ENCODE measurements at places on chromosomes 12 and 14.

DNA sequence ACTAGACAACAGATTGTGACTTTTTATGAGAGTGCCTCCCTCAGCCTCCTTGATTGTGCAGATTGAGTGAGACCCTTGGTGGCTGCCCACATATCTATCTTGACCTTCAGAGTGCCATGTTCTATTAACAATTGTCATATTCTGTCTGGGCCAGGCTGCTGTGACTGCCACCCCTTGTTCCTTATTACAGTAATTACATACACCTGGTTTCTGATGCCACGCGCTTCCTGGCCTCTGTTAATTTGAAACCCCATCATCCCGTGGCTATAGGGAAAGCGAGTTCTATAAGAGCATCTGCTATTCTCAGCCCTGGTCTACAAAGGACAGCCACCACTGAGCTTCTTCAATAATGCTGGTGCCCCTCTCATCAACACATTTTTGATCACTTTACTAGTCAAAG is 228.7 kb downstream of the PCNX1 start:
- DNase-seq, result no peak

DNA sequence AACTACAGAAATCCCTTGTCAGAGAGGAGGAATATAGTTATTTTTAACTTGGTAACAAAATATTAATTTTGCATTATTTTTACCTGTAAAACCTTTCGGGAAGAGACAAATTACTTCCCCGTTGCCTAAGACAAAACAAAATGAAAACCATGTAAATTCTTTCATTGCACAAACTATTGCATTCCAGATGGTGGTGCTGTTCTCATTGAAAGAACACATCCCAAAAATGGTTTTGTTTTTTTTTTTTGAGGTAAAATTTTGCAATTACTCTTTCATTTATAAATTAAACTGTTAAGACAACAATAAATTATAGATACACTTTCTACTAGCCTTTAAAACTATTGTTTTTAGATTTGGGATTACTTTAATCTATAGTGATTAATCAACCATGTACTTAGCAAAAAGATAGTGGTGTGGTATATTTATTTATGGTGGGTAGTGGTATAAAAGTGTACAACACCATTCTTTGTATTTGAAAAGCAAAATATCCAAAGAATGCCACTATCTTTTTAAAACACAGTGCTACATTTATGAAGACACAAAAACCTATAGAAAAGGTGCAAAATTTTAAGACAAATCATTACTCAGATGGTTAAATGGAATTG is 115.5 kb downstream of the SLC38A1 start:
- DNase-seq, result no peak

DNA sequence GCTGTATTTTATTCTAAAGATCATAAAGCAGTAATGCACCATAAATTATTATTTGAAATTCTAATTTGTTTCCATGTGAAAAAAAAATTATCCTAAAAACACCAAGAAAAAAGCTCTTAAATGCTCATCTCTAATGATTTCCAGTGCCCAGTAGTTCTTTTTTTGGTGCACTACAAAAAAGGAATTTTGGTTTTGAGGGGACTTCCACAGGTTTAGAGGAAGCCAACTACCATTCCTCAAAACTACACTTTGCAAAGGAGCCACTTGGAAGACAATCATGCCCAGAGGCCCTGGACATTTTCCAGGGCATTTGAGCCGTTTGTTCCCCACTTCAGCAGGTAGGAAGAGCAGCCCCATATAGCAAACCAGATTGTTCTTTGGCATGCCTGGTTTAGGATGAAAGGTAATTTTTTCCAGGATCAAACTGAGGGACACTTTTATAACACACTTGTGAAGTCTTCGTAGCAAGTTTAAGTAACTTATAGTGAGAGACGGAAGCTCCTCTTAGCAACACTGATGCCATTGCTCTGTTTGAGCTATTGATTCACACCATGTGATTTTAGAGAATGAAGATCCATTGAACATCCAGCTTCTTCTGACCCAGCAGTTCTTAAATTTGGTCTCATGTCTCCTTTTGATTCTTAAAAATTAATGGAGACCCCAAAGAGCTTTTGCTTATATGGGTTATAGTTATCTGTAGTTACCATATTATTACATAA is 187.9 kb downstream of the ETV6 start:
- DNase-seq, result no peak

GRCh38 chr12:6345319-6346091 is 3.6 kb upstream of the TNFRSF1A start:
- DNase-seq, result no peak

DNA sequence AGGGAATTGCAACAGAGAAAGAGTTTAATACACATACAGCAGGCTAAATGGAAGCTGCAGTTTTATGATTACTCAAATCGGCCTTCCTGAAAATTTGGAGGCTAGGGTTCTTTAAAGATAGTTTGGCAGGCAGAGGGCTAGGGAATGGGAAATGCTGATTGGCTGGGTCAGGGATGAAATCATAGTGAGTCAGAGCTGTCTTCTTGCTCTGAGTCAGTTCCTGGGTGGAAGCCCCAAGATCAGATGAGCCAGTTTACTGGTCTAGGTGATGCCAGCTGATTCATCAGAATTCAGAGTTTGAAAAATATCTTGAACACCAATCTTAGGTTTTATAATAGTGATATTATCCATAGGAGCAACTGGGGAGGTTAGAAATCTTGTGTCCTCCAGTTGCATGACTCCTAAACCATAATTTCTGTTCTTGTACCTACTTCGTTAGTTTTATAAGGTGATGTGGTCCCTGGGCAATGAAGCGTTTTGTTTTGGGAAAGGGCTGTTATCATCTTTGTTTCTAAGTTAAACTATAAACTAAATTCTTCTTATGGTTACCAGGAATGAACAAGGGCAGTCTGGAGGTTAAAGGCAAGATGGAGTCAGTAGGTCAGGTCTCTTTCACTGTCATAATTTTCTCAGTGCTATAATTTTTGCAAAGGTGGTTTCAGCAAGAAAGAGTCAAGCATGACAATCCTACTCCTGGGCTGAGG is 257.8 kb upstream of the CCDC196 start:
- no peak for DNase-seq

DNA sequence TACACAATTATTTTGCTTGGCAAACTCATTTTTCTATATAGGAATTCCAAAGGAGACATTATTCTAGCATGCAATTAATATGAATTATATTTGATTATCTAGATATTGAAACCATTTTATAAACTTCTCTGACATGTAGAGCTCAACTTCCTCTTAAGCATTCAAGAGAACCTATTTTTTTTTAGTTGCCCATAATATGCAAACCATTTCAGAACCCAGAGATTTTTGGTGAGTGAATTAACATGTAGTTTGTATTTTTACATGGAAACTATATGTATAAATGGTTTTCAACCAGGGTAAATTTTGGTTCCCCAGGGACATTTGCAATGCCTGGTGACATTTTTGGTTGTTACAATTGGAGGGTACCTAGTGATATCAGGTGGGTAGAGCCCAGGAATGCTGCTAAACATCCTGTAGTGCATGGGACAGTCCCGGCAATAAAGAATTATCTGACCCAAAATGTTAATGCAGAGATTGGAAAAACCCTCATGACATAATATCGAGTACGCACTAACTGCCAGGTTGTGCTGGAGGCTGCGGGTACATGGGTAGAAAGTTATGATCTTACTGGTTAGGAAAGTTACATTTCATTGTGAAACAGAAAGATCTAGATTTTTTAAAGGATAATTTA is 338.9 kb upstream of the GARIN2 start:
- no peak for DNase-seq

GRCh38 chr14:74888164-74889158 is 6.7 kb downstream of the DLST start:
- DNase-seq, result no peak

DNA sequence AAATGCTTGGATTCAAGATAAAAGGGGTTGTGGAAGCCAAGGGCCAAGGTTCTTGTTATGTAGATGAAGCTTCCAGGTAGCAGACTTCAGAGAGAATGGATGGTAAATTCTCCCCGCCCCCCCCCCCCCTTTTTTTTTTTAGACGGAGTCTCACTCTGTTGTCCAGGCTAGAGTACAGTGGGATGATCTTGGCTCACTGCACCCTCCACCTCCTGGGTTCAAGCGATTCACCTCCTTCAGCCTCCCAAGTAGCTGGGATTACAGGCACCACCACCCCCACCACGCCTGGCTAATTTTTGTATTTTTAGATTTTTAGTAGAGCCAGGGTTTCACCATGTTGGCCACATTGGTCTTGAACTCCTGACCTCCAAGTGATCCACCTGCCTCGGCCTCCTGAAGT is 4.1 kb downstream of the DGLUCY start:
- no peak for DNase-seq

DNA sequence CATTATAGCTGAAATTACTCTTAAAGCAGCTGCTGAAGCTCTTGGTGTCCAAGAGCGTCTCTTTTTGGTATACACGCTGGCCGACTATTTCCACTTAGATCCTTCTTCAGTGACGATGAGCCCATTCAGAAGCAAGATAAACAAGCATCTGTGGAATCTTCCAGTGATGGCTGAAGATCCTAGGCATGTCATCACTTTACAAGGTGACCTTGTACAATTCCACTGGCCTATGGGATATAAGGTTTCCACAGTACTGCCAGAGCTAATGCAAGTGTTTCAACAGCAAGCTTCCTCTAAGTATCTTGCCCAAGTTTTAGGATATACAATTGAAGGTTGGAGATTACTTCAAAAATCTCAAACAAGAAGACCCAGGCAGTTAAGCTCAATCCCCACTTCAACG is 47.0 kb downstream of the INTS13 start:
- no peak for DNase-seq

- DNase-seq, result no peak
Observed at GRCh38 chr12:88570103-88570502, 10.2 kb downstream of the KITLG start.

- DNase-seq, result no peak
Observed at GRCh38 chr12:14883686-14884085, 2.0 kb downstream of the MGP start.

- no peak for DNase-seq
Observed at GRCh38 chr12:90543841-90544240, 411.1 kb downstream of the CCER1 start.

DNA sequence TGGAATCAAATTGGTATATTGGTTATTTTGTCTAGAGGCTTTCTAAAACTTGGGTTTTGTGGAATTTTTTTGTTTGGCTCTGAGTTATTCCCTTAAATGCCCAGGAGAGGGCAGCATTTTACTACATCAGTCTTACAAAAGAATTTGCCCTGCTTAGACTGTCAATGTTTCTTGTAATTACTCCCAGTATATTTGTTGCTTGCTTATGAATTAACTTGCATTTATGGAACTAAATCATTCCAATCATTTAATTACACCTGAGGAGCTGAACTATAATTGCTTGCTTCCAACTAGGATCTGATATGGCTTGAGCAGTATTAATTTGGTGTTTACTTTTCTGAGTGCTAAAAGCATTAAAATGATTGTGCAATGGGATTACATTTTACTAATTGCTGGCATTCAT is 48.7 kb downstream of the MIPOL1 start:
- no peak for DNase-seq

GRCh38 chr12:52268212-52268611 is 6.2 kb upstream of the KRT86 start:
- DNase-seq, result no peak

DNA sequence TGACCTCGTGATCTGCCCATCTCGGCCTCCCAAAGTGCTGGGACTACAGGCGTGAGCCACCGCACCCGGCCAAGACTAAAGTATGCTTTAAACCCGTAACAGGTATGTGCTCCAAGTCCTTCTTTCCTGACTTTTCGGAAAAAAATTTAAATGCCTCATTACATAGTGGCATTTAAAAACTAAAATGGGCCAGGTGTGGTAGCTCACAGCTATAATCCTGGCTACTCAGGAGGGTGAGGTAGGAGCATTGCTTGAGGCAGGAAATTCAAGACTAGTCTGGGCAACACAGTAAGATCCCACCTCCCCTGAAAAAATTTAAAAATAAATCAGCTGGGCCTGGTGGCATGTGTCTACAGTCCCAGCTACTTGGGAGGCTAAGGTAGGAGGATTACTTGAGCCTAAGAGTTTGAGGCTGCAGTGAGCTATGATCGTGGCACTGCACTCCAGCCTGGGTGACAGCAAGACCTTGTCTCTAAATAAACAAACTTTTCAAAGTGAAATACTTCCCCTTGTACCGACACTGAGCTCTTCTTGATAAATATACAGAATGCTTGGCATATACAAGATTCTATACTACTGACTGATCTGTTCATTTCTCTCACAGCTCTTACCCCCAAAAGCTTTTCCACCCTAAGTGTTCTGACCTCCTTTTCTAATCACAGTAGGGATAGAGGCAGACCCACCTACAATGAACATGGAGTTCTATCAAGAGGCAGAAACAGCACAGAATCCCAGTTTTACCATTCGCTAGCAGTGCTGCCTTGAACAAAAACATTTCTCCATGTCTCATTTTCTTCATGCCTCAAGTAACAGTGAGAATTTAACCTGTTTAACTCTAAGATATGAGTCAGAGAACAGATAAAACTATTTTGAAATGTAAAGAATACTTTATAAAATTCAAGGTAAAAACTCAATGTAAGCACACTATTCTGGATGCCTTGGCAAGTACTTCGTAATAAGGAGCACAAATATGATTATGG is 7.9 kb downstream of the PPP4R3A start:
- no peak for DNase-seq

DNA sequence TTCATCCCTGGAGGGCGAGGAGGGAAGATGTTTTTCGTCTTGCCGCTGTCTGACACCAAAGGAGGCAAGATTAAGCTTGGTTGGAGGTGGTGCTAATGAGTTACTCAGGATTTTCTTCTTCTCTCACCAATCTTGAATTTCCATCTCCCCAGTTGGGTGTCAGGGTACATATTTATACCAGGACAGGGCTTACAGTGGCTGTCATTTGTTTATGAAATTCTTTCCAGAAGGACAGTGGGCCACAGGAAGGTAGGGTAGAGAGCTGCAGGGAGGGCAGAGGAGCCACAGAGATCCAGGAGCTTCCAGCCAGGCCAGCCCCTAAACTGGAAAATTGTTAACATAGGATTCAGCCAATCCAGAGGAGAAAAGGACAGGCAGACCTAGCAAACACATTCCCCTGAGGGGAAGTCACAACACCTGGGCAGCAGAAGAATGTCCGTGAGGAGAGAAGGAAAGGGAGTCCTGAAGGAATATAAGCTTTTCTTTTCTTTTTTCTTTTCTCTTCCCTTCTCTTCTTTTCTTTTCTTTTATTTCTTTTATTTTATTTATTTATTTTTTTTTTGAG is 40.5 kb downstream of the IRF2BPL start:
- DNase-seq, result no peak

GRCh38 chr12:2648406-2648805 is 146.4 kb upstream of the FKBP4 start:
- no peak for DNase-seq
